ENCODE measurements at places on chromosomes 2 and 18.
A peak's percentile ranks its signal among the peaks of the same experiment; 100 is the strongest.

- DNase-seq, result no peak
Observed at GRCh38 chr2:108933691-108934117, 55.3 kb downstream of the EDAR start.

- DNase-seq, result no peak
Observed at GRCh38 chr2:195356026-195356425, 301.0 kb upstream of the SLC39A10 start.

DNA sequence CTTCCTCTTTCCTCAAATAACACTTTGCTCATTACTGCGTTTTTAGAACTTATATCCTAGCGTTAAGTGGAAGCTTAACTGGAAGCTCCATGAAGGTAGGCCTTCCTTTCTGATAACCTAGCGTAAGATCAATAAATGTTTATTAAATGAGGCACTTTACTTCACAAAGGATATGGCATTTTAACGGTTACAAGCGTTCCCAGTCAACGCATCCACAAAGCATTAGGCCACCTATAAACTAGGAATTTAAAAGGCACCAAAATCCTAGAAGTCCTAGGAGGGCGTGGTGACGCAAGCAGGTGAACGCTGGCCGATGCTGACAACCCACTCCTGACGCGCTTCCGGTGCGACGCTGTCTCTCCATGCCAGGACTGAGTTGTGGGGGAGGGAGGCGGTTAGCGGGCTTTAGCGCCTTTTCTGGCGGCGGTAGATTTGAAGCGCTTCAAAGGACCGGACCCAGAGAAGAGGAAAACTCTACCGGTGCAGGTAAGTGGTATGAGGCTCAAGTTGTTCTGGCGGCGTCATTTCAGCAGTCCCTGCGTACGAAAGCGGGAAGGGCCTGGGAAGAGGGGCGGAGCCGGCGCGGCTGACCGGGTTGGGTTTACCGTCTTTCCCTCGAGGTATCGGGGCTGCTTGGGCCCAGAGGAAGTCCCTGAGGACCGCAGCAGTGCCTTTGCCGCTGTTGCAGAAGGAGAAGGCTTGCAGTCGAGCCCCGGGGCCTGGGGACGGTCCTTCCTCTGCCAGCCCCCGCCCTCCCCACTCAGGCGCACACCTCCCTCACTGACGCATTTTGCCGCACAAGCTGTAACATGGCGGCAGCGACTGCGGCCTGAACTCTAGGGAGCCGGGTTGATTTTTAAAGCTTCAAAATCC, at the start of gene PPIG:
TSS of gene PPIG (plus strand) at position 347 of the 873 bp plus-strand sequence. CDS start 19,691 bp downstream, outside the sequence.
- DNase-seq, result peak; percentile 61

GRCh38 chr2:183497861-183498260, 373.6 kb downstream of the NUP35 start:
- no peak for DNase-seq

DNA sequence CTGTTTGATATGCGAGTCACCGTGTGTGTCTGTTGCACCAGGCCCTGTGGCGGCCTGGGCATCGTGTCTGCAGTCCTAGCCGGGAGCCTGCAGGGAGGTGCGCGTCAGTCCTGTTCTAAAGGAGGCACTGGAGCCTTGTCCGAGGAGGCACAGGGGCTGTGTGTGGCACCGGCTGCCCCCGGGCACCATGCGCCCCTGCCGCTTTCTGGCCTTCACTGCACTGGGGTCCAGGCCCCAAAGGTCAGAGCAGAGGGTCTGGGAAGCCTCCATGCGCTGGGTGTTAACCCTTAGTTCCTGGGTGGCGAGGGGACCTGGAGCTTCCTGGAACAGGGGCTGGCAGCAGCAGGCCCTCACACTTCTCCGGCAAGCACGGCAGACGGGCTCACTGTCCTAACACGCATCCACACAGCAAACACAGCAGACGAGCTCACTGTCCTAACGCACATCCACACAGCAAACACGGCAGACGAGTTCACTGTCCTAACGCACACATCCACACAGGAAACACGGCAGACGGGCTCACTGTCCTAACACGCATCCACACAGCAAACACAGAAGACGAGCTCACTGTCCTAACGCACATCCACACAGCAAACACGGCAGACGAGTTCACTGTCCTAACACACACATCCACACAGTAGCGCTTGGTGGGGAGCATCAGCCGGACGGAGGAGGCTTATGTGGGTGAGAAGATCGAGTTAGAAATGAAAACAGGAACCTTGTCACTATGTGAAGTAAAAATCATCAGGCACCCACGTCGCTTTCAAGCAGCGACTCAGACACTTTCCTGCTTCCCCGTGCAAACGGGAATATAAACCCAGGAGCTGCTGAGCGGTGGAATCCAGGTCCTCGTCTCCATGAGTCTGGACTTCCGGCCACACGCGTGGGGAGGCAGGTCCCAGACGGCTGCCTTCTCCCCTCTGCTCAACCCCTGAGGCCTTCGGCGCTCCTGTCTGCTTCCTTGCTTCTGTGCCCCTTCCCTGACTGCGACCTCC, 65.3 kb downstream of the TPO start:
- no peak for DNase-seq

DNA sequence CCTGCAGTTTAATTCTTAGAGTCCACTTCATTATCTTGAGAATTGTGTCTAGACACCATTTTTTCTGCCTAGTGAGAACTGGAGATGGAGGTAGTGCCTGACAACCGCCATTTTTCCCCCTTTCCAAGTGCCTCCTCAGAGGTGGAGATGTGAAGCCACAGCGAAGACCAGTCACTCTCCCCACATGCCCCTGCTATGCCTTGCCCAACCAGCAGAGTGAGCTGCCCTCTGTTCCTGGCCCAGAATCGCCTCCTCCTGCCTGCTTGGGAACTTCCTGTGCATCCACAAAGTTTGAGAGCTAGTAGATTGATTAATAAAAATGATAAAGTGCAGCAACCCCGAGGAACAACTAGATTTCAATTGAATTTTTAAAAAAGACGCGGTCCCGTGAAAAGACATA, 123.3 kb downstream of the CLIP4 start:
- DNase-seq, result no peak

DNA sequence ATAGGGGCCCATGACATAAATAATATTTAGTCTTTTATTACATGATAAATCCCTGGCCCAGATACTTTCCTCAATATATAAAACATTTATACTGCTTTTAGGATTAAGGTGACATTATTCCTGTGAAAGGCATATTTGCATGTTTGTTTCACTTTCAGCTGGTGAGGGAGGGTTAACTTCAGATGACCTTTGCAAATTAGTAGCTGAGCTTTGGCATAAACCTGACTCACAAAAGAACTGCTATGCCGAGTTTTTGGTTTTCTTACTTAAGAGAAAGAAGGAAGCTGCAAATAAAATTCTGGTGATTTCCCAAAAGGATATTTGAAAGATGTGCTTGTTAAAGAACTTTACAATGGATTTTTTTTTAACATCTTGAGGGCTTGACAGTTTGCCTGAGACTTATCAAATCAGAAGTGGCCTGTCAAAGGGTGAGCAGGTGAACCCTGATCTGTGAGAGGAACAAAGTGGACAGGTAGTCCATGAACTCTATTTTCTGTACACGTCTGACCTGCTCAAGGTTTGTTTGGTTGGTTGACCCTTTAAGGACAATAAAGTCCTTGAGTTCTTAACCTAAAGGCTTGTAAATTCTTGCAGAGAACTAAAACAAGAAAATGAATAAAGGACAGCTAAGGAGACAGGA, 93.5 kb downstream of the FAM124B start:
- DNase-seq, result no peak

DNA sequence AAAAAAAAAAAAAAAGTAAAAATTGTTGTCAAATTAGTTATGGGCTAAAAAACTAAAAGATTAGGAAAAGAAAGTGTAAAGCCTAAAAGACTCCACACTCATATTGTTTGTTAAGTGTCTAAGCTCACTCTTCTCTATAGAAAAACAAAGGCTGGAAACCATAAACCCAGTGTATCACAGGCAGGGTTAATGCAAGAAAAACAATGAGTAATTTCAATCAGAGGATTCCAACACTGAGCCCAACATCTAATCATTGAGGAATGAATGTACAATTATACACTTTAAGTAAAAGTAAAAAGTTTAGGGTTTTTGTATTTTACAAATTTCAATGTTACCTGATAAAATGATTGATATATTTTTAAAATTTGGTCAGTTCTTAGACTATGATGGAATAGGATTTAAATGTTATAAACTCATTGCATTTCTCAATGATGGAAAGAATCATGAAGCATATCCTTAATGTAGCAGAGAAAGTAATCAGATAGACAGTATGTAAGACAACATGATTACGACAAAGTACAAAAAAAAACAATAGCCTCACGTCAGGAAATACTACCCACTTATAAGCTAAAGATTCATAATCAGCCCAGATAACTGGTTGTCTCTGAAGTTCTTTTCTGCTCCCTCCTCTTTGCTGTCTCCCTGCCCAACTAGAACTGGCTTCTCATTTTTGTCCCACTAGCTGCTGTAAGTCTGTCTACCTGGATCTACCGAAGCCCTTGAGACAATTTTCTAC, 44.5 kb upstream of the SP3 start:
- no peak for DNase-seq

DNA sequence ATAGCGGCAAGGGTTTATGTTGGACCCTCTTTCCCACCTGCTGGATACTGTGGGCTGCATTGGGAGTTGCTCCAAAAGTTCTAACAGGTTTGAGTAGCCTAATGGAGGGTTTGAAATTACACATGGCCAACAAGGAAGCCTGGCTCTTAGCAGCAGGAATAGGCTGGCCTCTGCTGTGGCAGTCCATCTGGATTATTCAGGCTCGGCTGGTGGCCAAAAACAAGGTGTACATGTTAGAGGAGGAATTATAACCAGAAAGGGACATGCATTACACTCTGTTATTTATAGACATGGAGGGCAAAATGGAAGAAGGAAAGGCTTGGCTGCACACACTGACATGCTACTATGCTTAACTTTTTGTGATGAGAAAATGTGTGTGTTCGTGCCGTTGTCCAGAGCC, 61.1 kb upstream of the NRXN1 start:
- DNase-seq, result no peak

- no peak for DNase-seq
Observed at GRCh38 chr18:57749604-57749970, 53.5 kb downstream of the ATP8B1 start.

- no peak for DNase-seq
Observed at GRCh38 chr18:35343488-35343935, 708 bp downstream of the ZNF24 start.

DNA sequence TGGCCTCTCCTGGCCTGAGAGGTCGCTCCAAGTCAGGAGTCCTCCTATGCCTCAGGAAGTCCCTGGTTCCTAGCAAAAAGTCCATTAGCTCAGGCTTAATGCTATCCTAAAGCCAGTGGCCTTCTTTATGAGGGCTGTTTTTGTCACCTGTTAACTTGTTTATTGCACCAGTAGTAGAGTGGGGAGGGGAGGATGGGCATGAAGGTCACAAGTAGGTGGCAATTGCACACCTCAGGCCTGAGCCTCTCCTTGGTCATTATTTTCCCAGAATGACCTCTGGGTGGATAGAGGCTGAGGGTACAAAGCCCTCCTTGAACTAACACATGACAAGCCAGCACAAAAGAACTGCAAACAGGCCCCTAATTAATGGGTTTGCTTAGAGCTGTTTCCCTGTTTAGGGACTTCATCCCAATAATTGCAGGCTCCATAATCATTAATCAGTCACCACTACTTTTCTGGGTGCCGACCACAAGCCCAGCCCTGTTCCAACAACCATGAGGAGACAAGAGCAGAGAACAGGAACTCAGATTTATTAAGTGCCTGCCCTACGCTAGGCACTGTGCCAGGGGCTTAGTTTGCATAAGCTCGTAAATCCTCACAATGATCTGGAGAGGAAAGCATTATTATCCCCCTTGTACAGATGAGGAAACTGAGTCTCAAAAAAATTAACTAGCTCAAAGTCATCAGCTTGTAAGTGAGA, 123.0 kb upstream of the PKDCC start:
- DNase-seq, result no peak

DNA sequence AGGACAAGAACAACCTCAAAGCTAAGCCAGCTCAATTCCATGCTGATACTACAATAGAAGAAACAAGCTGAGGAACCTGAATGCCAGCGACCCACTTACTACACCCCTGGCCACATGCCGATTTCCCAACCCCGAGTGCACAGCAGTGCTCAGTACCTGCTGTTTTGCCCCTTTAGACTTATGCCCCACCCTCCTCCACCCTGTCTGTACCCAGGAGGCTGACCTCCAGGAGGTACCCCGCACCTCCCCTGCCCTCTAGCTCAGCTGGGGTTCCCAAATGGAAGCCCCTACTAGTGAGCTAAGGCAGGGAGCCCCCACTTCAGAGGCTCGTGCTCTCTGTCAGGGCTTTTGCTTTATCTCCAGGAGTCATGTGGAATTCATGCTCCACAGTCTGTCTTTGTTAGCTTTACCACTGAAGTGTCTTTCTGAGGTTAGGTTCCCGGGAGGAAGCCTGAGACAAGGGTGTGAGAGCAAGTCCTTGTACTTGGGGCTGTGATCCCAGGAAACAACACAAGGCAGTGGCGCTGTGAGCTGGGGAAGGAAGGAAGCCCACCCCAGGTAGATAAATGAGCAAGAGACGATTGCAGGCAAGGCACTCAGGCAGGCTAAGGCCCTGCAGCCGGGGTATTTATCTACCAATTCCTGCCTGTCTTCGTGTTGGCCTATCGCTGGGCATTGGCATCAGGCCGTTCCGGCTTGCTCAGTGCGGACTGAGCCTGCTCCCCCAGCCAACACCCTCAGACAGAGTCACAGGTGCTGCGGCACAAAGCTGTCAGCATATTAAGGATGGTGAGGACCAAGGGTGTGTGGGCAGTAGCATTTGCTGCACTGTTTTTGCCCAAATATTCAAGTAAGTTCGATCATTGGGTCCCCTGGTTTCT, 220.5 kb downstream of the CYP26B1 start:
- no peak for DNase-seq

- no peak for DNase-seq
Observed at GRCh38 chr2:172108587-172108930, 5.9 kb upstream of the DLX2 start.

- no peak for DNase-seq
Observed at GRCh38 chr18:22475426-22476100, 57.8 kb upstream of the CTAGE1 start.

Data from stimulated activated CD4-positive, alpha-beta T cell treated with anti-CD3 and anti-CD28 coated beads, Interleukin-15, amount 100 ng/mL, for 1 hour (primary cell).